ENCODE measurements at places on chromosomes 2 and 18. TPM values are rescaled to one million over a fixed set of nuclear protein-coding genes. Genes with fewer than 3 reads are reported as not detected.

- DNase-seq = no peak
Measured at GRCh38 chr2:16071865-16072637, 131.7 kb downstream of the MYCN start.

Gene ADRA2B
- not detected for total RNA-seq

DNA sequence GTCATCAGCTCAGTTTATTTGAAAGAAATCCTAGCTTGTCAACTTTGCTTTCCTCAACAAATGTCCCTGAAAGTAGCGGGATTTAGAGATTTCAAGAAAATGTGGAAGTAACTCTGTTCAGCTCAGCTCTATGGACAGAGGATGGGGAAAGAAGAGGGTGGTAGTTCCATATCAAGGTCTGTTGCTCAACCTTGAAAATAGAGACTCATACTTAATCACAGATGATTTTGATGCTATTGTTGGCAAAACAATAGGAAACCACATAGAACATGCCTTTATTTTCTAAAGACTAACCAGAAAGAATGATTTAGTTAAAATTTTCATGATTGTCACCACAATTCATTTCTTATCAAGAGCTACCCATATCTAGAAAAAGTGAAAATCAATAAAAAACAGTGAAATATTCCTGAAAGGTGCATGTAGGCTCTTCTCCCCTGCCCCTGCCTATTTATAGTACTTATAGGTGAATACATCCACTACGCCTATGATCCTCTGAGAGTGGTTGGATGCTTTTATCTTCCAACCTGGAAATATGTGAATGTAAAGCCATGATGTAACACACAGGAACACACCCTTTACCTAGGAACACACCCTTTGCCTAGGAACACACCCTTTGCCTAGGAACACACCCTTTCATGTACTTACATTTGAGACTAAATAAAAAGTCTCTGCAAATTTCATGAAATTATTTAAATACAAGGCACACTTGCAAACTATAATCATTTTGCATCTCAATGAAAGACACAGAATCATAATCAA lies 65.8 kb downstream of the ETAA1 start:
- no peak for DNase-seq

GRCh38 chr2:101827246-101827645 lies 129.7 kb downstream of the MAP4K4 start:
- DNase-seq = no peak

Gene ARHGAP28
- 0.61 TPM for total RNA-seq

Gene GLS
- 33.1 TPM for total RNA-seq

Gene ANO7
- 1.1 TPM for total RNA-seq

- no peak for DNase-seq
Measured at GRCh38 chr2:238097988-238098871, 1.9 kb upstream of the ESPNL start.

GRCh38 chr2:9441556-9441955 lies 18.1 kb downstream of the CPSF3 start:
- DNase-seq = no peak

DNA sequence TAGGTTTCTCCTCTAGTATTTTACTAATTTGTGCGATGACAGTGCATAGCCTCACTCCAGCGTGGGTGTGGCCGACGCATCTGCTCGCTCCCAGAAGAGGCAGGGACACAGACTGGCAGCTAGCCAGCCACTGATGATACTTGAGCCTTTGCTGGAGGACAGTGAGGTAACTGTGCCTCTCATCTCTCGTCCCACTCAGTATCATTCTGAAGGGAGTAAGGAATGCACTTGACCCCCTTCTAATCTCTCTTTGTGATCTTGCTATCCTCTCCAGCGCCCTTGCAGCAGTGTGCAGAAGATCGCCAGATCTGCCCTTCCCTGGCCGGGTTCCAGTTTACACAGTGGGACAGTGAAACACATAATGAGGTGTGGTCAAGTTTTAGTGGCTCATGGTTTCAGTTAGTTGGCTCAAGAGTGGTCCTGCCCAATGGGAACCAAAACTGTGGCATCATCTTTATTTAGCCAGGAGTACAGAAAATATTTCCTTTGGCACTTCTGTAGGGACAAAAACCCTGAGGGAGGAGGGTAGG lies 17.5 kb downstream of the NCAPH start:
- DNase-seq = no peak

Gene ITGB1BP1
- 72.9 TPM for total RNA-seq

- DNase-seq = no peak
Measured at GRCh38 chr2:226057365-226057764, 657.9 kb downstream of the NYAP2 start.

DNA sequence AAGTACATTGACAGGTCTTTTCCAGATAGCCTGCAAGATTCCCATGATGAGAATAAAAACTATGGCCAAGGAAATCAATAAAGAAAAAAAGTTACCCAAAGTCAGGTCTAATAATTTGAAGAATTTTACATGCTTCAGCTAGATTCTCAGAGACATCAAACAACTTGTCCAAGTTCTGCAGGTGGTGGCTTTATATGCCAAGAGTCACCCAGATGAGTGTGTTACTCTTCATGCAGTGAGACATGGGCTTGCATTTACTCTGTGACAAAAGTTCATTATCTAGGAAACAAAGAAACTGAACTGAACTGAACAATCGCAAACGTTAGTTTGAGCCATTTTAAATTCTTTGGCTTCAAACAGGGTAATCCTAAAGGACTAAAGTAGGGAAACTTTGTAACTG lies 548.5 kb upstream of the SYT4 start:
- no peak for DNase-seq

GRCh38 chr18:26993568-26993967 lies 128.1 kb upstream of the AQP4 start:
- no peak for DNase-seq

GRCh38 chr2:37619959-37620300 lies 51.5 kb downstream of the CDC42EP3 start:
- no peak for DNase-seq

GRCh38 chr2:25420820-25421237 lies 79.1 kb upstream of the DNMT3A start:
- DNase-seq = no peak

GRCh38 chr2:136796339-136796738 lies 31.0 kb downstream of the THSD7B start:
- DNase-seq = no peak

GRCh38 chr2:108330979-108331378 lies 42.3 kb downstream of the SULT1C2 start:
- no peak for DNase-seq

GRCh38 chr2:55880416-55881143 lies 43.0 kb downstream of the EFEMP1 start:
- DNase-seq = no peak

- DNase-seq = no peak
Measured at GRCh38 chr2:29563697-29564096, 357.7 kb downstream of the ALK start.

DNA sequence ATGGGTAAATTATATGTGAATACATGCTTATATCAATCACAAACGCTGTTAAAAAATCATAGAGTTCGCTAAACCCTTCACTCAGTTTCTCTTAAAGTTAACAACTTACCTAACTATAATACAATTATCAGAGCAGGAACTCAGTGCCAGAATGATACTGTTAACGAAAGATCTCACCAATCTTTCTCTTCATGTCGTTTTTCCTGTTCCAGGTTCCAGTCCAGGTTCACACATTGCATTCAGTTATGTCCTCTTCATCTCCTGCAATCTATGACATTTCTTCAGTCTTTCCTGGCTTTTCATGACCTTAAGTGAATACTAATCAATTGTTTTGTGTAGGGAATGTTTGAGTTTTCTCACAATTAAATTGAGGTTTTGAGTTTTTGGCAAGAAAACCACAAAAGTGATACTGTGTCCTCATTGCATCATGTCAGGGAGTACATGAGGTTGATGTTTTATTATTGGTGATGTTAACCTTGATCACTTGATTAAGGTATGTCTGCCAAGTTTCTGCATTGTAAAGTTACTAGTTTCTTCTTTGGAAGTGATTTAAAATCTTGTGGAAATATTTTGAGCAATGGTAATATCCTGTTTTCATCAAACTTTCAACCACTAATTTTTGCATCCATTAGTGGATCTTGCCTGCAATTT lies 131.9 kb downstream of the ESCO1 start:
- no peak for DNase-seq

GRCh38 chr2:317501-318424 lies 29.9 kb upstream of the ALKAL2 start:
- DNase-seq = no peak

Gene PRKRA
- 72.1 TPM for total RNA-seq

DNA sequence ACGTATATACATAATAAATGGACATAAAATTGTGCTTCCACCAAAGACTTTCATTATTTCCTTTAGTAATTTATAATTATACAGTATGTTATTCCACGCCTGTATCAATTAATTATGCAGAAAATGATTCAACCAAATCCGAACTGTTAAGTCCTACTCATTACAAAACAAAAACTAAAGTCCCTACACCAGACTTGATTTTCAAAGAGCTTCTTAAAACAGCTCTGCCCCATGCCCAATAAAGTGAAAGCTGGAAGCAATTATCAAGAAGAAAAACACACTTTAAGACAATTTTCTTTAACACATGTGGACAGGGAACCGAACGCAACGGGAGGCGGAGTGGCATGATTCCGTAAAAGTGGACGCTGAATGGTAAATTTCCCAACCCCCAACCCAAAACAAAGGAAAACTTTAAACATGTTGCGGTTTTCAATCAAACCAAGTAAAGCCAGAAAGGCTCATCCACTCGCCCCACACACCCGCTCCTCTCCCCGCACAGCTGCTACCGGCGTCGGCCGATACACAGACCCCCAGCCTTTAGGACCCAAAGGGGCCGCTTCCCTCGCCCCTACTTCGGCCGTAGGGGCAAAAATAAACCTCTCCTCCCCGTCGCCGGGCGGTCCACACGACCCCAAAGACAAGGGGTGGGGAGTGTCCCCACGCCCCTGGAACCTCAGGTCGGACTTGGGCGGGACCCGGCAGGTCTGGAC lies 705 bp downstream of the YES1 start:
- no peak for DNase-seq

Gene CDK5R2
- total RNA-seq = 0.51 TPM

DNA sequence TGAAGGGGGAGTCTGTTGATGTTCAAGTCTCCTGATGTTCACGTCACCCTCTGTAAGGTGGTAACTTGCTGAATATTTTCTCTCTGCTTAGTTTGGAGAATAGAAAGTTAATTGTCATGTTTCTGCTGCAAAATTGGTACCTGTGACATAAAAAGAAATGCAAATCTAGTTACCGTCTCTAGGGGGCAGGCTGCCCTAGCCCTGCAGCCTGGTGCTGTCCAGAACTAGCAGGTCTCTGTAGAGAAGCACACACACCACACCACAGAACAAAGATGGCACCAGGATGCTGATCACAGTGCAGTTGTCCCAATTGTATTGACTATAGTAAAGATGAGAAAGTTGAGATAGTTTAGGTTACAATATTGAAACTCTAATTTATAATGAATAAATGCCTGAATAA lies 47.0 kb downstream of the SLC9A4 start:
- no peak for DNase-seq

- DNase-seq = peak; percentile 80
Measured at GRCh38 chr2:200742426-200742825, 69.3 kb upstream of the BZW1 start.

- DNase-seq = no peak
Measured at GRCh38 chr18:5122272-5122671, 74.8 kb downstream of the AKAIN1 start.

Gene NEU2
- not detected for total RNA-seq

GRCh38 chr2:229539628-229540027 lies 174.7 kb downstream of the DNER start:
- no peak for DNase-seq

GRCh38 chr2:68740400-68740914 lies 5.8 kb downstream of the ARHGAP25 start:
- DNase-seq = no peak

- no peak for DNase-seq
Measured at GRCh38 chr2:45812011-45812500, 160.6 kb downstream of the PRKCE start.

DNA sequence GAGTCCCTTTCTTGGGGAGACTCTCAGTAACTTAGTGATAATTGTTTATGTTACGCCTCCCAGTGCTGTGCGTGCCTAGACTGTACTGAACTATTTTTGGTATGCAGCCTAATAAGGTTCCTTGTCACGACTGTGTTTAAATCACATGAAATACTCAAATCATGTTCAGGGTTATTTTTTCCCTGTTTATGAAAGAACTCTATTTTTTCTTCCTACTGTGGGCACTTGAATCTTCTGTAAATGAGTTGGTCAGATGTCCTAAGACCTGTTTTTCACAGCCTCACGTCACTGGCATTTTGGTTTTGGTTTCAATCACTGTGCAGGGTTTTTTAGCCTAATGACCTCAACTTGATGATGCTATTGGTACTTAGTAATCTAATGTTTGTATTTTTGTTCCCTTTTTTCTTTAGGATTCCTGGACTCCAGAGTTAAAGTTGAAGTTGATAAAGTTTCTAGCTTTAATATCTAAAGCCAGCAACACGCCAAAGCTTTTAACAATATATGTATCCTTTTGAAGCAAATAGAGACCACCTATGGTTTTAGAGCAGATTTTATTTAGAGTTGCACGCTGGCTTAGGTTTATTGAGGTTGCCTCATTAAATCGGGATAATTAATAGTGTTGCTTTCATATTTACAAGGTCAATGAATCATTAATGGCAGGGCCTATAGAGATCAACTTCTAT lies 24.0 kb downstream of the ARMC9 start:
- DNase-seq = no peak

Gene SERPINB10
- not detected for total RNA-seq

Gene MAP3K19
- total RNA-seq = not detected

GRCh38 chr2:237281836-237282306 lies 132.1 kb downstream of the COL6A3 start:
- DNase-seq = no peak

Gene FNDC4
- 4.0 TPM for total RNA-seq

- DNase-seq = no peak
Measured at GRCh38 chr18:22026889-22027288, 142.5 kb upstream of the GATA6 start.

GRCh38 chr2:239165206-239165831 lies 235.5 kb downstream of the HDAC4 start:
- DNase-seq = peak; percentile 44

Gene OSBPL6
- total RNA-seq = 3.4 TPM

Gene MYCN
- total RNA-seq = not detected
